ENCODE measurements at places on chromosomes 4 and X.

- DNase-seq: no peak
These were observed 13.9 kb upstream of the PRDM8 start for GRCh38 chr4:80183250-80184052.

- DNase-seq: no peak
These were observed 34.2 kb downstream of the COX7B2 start for GRCh38 chr4:46874811-46875210.

DNA sequence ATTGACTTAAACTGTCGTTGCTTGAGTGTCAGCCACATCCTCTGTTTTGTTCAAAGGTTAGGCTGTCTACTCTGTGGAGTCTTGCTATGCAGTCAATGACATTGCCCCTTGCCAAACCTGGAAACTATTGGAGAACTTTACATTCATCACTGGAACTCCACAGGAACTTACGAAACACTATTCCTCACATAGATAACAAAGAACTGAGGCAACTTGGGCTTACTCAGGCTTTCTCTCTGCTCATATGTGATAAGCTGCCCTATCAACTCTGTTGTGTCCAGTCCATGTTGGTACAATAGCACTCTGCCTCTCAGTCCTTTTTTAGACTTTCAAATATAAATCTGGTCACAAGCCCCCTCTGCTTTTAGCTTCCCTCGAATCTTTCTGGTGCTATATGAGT lies 9.4 kb downstream of the NPY5R start:
- no peak for DNase-seq

GRCh38 chr4:99755223-99755944 lies 61.2 kb upstream of the DAPP1 start:
- DNase-seq: no peak

- no peak for DNase-seq
These were observed 2.2 kb downstream of the PLXNA3 start for GRCh38 chrX:154460326-154460725.

DNA sequence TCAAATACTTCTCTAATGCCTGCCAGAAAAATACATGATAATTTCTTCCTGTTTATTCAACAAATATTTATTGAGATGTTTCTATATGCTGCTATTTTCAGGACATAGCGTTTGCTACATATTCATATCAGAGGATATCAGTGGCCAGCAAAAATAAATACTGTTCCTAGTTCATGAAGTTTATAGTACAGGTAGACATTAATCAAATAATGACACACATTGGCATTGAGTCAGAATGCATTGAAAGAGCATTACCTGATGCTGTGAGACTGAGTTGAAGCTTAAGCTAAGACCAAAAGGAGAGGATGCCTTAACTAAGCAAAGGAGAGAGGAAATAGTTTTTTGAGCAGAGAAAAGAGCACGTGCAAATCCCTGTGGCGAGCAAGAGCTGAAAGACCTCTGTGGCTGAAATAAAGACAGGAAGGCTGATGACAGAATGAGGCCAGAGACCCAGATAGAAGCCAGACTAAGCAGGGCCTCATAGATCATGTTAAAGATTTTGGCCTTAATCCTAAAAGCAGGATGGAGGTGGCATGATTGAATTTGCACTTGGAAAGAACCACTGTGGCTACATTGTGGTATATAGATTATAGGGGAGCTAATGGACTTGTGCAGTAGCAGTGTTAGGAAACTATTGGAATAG lies 36.2 kb downstream of the FAM241A start:
- DNase-seq: no peak

DNA sequence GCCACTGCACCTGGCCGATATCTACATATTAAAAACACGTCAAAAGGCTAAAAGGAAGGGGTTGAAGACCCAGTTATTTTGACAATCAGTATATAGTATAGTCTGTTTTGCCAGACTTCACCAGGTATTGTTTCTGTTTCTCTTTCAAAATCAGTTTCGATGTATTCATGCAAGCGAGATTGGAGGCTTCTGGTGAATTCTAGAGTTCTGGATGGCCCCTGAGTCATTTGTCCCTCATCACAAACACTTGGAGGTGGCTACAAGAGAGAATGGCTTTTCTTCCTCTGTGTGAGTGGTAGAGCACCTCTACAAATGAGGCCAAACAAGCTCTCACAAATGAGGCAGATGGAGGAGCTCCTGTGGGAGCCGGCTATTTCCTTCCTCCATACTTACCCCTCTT lies 68.6 kb upstream of the ADGRG2 start:
- no peak for DNase-seq
